Kidney (tissue), 22 donors: ENCODE measurements at places on chromosomes 11 and 22. TPM values are rescaled to one million over a fixed set of nuclear protein-coding genes. Genes with fewer than 3 reads are reported as not detected.
A peak's percentile ranks its signal among the peaks of the same experiment; 100 is the strongest.

DNA sequence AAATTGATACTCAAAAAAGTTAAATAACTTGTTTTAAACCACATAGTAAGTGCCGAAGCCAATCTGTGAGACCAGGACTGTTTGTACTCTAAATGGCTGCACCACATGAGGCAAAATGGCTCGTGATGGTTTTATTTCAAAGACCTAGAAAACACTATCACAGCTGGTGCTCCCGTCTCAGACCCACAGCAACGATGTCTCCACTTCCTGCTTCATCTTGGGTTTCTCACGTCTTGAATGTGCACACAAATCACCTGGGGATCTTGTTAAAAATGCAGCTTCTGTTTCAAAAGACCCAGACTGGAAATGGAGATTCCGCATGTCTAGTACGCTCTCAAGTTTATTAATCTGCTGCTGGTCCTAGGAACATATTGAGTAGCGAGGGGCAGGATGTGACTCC lies 1.2 kb downstream of the CD3E start:
- peak; percentile 36 for DNase-seq

GRCh38 chr11:34036456-34036855 lies 15.1 kb upstream of the CAPRIN1 start:
- no peak for DNase-seq

DNA sequence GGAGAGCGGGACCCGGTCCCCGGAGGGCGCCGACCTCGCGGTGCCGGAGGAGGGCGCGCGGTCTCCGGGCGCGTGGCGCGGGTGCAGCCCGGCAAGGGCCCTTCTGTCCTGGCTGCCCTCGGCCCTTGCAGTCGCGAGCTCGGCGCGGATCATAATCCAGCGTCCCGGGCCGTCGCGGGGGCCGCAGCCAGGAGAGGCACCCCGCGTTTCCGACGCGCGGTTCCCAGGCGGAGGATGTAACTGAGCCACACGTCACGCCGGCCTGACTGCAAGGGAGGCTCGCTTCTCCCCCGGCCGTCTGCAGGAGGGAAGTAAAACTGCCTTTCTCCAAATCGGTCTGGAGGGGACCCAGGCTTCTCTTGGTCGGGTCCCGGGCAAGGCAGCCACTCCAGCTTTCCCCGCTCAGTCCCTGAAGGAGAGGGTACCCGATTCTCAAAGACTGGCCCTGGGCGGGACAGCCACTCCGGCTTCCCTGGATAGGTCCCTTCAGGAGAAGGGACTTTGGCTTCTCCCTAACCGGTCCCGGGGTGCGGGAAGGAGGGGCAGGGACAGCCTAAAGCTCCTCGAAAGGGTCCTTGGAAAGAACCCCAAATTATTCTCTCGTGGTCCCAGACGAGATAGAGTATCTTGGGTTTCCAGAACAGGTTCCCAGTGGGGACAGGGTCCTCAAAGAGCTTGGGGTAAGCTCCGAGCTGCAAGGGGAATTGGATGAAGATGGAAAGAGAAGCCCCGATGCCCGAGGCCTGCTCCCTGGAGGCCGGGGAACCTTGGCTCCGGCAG lies 836 bp downstream of the SPON1 start:
- DNase-seq = peak; percentile 70

The TSGA10IP gene
- not detected for polyA plus RNA-seq

The TMPRSS6 gene
- polyA plus RNA-seq = not detected

The ZNF214 gene
- 3.2 TPM for polyA plus RNA-seq

The LARGE2 gene
- polyA plus RNA-seq = 29.8 TPM

GRCh38 chr11:134350381-134350780 lies 18.6 kb downstream of the GLB1L2 start:
- DNase-seq = no peak

GRCh38 chr11:87110443-87111131 lies 72.9 kb downstream of the TMEM135 start:
- no peak for DNase-seq

- no peak for DNase-seq
Measured at GRCh38 chr11:20616920-20617319, 17.5 kb downstream of the SLC6A5 start.

The OR4A47 gene
- not detected for polyA plus RNA-seq

DNA sequence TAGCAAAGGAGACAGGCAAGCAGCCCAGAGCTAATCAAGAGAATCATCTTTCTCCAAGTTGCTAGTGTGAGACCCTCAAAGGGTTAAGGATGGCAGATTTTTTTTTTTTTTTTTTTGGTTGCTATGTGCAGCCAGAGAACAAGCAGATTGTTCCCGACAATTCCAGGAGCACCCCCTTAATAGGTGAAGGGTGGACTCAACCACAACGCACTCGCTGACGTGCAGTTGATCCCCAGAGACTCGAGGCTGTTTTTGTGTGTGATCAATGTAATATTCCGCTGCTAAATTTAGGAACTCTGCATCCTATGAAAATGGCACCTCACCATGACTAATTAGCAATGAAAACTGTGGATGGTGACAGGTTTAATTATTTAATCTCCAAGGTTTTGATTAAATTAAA lies 789.0 kb downstream of the KCNA4 start:
- DNase-seq = no peak

DNA sequence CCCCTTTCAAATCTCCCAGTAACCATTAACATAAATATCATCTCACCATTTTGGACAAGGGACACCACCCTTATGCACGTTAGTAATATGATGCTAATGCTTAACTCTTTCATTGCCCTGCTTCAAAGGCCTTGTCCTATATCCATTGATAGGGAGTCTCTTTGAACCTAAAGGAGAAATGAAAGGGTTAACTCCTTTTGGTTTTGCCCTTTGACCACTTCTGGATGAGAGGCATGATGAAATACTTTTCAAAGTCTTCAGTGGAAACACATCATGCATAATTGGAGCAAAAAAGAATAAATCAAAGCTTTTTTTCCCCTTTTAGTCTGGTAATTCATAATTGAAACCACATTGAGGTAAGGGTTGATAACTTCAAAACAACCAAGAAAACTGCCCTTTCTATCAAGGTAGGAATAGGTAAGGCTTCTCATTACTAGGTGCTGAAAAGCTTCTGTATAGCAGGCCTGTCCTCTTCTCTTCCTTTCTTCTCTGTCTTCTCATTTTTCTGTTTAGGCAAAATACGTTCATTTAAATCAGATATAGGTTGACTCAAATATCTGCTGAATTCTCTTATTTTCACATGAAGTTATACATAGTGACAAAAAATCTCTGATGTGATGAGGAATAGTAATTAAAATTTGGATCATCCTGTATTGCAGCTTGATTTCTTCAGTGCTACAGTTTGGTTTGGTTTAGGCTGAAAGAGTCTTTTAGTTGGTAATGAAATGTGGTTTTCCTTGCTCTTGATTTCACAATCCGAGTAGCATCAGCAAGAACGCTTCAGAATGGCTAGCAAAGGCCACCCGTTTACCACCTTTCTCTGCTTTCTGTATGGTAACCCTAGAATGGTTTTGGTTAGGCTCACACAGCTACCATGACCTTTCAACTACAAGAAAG lies 94.8 kb downstream of the EXT2 start:
- DNase-seq = no peak

The EP300 gene
- polyA plus RNA-seq = 4.1 TPM

DNA sequence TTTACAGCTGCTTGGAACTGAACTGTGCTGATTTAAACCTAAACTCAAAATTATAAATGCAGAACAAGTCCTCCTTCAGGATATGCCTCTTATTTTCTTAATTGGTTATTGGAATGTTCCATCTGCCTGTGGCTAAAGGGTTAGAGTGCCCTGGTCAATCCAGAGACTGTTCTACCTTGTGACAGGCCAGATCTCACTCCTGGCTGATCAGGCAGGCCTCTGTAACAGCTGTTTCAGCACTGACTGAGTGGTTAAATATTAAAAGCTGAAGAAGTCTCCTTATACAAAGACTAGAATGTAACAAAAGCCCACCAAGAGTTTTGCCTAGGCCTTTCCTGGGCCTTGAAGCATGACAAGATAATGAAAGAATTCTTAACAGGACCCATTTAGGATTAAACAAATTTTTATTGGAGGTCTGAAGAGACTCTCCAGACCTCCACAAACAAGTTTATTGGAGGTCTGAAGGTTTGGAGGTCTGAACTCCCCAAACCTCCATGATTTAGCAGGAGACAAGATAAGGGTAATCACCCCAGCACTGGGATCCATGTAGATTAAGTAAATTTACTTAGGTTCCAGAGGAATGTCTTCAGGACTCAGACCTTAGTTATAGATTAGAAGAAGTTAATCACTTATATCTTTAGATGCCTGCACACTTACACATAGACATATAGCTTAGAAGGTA lies 35.8 kb downstream of the TMPRSS5 start:
- no peak for DNase-seq

GRCh38 chr22:41838842-41839618 lies 6.1 kb downstream of the SREBF2 start:
- no peak for DNase-seq

- DNase-seq = no peak
Measured at GRCh38 chr22:23215294-23216241, 35.3 kb downstream of the BCR start.

DNA sequence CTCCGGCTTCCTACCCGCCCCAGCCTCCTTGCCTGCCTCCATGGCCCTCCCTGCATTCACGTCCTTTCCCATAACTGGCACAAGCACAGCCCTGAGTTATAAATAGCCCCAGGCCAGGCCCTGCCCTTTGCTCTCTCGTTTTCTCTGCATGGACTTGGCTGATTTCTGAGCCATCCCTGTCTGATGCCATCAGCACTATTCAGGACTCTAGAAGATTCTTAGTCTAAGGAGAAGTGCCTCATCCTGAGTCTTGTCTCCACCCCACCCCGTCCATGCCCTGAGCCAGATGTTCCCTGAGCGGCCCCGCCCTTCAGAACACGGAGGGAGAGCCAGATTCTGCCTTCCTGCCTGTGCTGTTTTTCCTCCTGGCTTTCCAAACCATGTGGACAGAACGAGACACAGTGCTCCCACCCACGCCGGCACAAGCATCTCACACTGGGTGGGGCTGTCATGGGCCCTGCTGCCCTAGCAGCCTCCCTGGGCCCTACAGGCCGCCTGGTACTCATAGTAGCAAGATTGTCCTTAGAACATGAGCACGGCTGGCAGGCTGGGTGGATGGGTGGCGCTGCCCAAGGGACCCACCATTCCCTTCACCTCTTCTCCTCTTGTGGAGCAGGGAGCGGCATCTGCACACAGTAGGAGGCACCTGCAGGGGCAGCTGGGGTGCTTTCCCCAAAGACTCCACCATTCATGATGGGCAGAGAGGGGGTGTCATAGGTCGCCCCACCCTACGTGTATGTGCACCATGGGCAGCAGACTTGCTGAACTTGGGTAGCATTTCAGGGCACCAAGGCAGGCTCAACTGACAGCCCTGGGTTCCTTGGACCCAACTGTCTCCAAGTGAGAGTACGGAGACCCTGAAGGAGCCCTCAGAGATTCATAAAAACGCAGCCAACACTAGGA lies 76.9 kb downstream of the BCR start:
- DNase-seq = peak; percentile 80

The PAMR1 gene
- polyA plus RNA-seq = 2.4 TPM

The MADD gene
- 19.0 TPM for polyA plus RNA-seq
